ENCODE measurements at places on chromosomes 12 and 14. TPM values are rescaled to one million over a fixed set of nuclear protein-coding genes. Genes with fewer than 3 reads are reported as not detected.

The PPP2R5C gene
- 369 TPM for total RNA-seq

The DHH gene
- 0.25 TPM for total RNA-seq

The B4GALNT1 gene
- total RNA-seq: 0.80 TPM

The RERGL gene
- total RNA-seq: not detected

The OR10G2 gene
- not detected for total RNA-seq

The KCNH3 gene
- 5.4 TPM for total RNA-seq

The KLRK1 gene
- total RNA-seq: 355 TPM

The ERP27 gene
- total RNA-seq: 11.8 TPM

The KIF5A gene
- 1.4 TPM for total RNA-seq

DNA sequence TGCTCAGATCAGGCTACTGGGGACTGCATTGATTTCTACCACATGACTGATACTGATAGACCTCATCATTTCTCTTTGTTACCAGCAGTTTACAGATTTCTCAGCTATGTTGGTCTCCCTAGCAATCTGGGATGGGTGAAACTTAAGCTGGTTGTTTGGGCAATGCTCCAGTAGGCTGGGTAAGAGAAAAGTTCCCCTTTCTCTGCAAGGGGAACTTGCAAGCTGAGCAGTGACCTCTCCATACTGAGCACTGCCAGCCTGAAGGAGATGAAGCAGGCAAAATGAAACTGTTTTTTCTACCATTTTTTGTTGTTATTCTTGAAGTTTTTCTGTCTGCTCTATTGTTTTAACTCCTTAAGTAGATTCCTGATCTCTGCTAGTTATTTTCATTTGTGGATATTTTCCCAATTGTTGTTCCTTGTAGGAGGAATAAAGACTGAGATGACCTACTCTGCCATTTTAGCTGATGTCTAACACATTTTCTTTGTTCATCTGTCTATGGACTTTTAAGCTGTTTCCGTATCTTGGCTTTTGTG is 1.3 kb upstream of the OR4M1 start:
- H3K4me3 ChIP-seq: no peak overlapping the region
- H3K27me3 ChIP-seq: no peaks in the 10 kb centered on the region
- H3K36me3 ChIP-seq: no peaks in the 10 kb centered on the region
- no peak for DNase-seq
- no peaks in the 10 kb centered on the region for H3K4me1 ChIP-seq

DNA sequence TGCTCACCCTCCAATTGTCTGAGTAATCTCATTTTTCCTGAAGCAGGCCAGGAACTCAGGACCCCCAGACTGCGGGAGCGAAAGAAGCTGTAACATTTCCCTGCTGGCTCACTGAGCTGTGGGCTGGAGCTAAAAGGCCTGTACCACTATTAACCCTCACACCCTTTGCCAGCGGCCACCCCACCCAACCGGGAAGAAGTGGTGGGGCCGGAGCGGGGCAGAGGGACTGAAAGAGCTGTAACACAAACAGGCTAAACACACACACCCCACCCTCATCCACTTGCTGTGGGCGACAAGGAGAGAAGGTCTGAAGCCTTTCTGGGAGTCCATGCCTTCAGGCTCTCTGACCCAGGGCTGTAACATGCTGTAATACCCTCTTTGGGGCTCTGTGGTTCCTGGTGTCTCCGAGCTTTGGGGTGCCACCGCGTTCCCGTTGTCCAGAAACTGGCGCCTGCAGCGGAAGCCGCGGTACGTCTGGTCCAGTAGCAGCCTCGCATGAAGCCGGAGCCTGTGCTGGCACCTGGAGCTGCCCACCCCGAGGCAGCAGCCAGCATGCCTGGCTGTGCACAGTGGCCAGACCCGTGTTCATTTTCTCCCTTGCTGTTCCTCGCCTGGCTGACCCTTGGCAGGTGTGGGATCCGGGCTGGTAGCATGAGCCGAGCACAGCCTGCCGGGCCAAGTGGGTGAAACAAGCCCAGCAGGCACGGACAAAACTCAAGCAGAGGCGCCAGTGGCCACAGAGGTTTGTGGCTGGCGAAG is 345.5 kb upstream of the MGAT4C start:
- no peak overlapping the region for H3K4me3 ChIP-seq
- H3K36me3 ChIP-seq: no peaks in the 10 kb centered on the region
- H3K27ac ChIP-seq: no peak overlapping the region
- H3K27me3 ChIP-seq: no peaks in the 10 kb centered on the region

DNA sequence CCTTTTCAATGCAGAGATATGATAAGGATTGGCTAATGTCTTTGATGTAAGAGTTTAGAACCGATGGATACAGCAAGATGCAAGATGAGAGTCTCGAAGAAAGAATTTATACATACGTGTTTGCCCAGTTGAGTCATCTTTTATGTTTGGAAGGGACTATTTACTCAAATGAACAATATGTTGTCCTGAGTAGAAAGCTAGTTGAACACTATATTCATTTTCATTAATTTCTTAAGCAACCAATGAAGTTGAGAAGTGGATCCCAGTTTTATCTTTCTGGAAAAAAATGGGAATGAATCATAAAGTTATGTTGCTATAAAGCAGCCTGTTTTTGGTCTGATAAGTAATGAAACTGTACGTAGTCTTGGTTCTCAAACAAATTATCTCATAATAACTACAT is 1431.7 kb upstream of the FLRT2 start:
- no peaks in the 10 kb centered on the region for H3K4me1 ChIP-seq
- DNase-seq: no peak
- H3K4me3 ChIP-seq: no peak overlapping the region
- H3K27ac ChIP-seq: no peak overlapping the region

GRCh38 chr14:49879646-49880204 is 13.2 kb upstream of the ARF6 start:
- H3K27ac ChIP-seq: peak overlapping the region; percentile 46
- H3K4me1 ChIP-seq: peaks cover 15% of the 10 kb centered on the region
- H3K36me3 ChIP-seq: no peaks in the 10 kb centered on the region
- peak; percentile 44 for DNase-seq
- H3K4me3 ChIP-seq: no peak overlapping the region

GRCh38 chr14:36579573-36580140 is 2.8 kb downstream of the NKX2-8 start:
- peaks cover 57% of the 10 kb centered on the region for H3K27me3 ChIP-seq
- H3K27ac ChIP-seq: no peak overlapping the region
- H3K4me1 ChIP-seq: no peaks in the 10 kb centered on the region
- DNase-seq: no peak
- no peaks in the 10 kb centered on the region for H3K36me3 ChIP-seq

- H3K27me3 ChIP-seq: no peaks in the 10 kb centered on the region
- no peak overlapping the region for H3K4me3 ChIP-seq
- no peak overlapping the region for H3K27ac ChIP-seq
Measured at GRCh38 chr14:66979101-66979974, 209.9 kb upstream of the GARIN2 start.

- H3K27ac ChIP-seq: no peak overlapping the region
- no peak overlapping the region for H3K4me3 ChIP-seq
- no peak for DNase-seq
- no peaks in the 10 kb centered on the region for H3K27me3 ChIP-seq
- H3K4me1 ChIP-seq: no peaks in the 10 kb centered on the region
Measured at GRCh38 chr14:90290337-90291011, 34.1 kb downstream of the PSMC1 start.

GRCh38 chr12:106062693-106063092 is 76.1 kb downstream of the NUAK1 start:
- H3K27ac ChIP-seq: no peak overlapping the region
- H3K4me3 ChIP-seq: no peak overlapping the region
- H3K4me1 ChIP-seq: no peaks in the 10 kb centered on the region
- H3K36me3 ChIP-seq: no peaks in the 10 kb centered on the region

DNA sequence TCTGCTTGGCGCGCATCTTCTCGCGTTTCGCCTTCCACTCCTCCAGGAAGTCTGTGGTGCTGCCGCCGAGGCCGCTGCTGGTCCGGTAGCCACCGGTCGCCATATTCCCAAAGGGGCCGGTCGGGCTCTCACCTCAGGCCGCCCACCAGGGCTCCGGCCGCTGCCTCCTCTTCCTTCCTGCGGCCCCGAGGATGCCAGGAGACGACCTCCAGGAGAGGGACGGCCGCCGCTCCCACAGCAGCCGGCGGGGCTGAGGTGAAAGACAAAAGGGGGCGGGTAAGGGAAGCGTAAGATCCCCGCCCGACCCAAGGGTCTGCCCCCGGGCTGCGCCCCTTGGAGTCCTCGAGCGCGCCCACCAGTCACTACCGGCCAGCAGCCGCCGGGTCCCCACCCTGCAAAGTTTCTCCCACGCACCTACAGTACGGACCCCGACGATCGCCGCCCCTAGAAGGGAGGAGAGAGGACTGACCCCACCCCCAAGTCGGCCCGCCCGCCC is 574 bp downstream of the PAWR start:
- H3K4me1 ChIP-seq: peaks cover 11% of the 10 kb centered on the region
- peak overlapping the region; percentile 51 for H3K27ac ChIP-seq
- DNase-seq: peak; percentile 53
- H3K36me3 ChIP-seq: no peaks in the 10 kb centered on the region

GRCh38 chr14:95652690-95653089 is 33.5 kb upstream of the TCL1B start:
- H3K4me3 ChIP-seq: no peak overlapping the region
- peaks cover 9% of the 10 kb centered on the region for H3K27me3 ChIP-seq
- no peak for DNase-seq
- H3K36me3 ChIP-seq: no peaks in the 10 kb centered on the region
- no peak overlapping the region for H3K27ac ChIP-seq

- DNase-seq: no peak
- no peak overlapping the region for H3K27ac ChIP-seq
- H3K27me3 ChIP-seq: no peaks in the 10 kb centered on the region
- H3K36me3 ChIP-seq: peaks cover 3% of the 10 kb centered on the region
Measured at GRCh38 chr14:21999402-21999801, 325.8 kb upstream of the OR4E1 start.

- H3K36me3 ChIP-seq: no peaks in the 10 kb centered on the region
- DNase-seq: no peak
- H3K4me1 ChIP-seq: no peaks in the 10 kb centered on the region
- no peak overlapping the region for H3K4me3 ChIP-seq
- H3K27ac ChIP-seq: no peak overlapping the region
Measured at GRCh38 chr12:93015871-93016751, 87.0 kb upstream of the EEA1 start.

DNA sequence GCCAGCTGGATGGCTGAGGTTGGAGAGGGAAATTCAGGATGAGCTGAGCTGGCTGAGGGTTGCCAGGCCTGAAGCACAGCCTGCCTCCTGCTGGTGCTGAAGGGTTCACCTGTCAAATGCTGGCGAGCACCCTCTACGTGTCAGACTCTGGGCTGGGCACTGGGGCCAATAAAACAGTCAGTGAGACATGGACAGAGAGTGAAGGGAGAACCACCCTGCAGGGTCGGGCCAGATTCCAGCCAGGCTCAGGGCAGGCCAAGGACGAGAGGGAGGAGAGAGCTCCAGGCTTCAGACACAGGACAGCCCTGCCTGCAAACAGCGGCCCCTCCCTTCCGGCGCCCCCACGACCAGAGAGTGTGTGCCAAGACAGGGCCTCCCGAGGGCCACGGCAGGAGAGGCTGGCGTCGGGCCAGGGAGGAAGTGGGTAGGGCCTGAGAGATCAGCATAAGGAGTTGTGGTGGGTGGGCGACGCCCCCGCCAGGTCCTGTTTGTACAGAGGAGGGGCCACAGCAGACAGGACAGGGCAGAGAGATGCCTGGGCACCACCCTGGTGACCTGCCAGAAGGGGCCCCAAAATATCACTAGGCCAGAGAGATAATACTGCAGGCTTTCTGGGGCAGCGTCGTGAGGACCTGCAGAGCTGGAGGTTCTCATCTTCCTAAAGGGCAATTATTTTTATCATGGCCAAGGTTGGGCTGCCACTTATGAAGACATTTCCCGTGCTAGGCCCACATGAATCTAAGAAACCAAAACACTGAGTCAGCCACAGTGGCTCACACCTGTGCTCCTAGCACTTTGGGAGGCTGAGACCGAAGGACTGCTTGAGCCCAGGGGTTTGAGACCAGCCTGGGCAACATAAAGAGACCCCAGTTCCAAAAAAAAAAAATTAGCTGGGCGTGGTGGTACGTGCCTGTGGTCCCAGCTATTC is 73.1 kb upstream of the GPR68 start:
- peak overlapping the region; percentile 95 for H3K27ac ChIP-seq
- H3K4me3 ChIP-seq: peak overlapping the region; percentile 77
- H3K4me1 ChIP-seq: peaks cover 52% of the 10 kb centered on the region

- no peaks in the 10 kb centered on the region for H3K27me3 ChIP-seq
- H3K27ac ChIP-seq: no peak overlapping the region
- no peaks in the 10 kb centered on the region for H3K36me3 ChIP-seq
- DNase-seq: no peak
- no peak overlapping the region for H3K4me3 ChIP-seq
- H3K4me1 ChIP-seq: no peaks in the 10 kb centered on the region
Measured at GRCh38 chr14:75959031-75959430, 22.8 kb downstream of the TGFB3 start.

GRCh38 chr14:38143170-38143569 is 64.5 kb upstream of the SSTR1 start:
- no peak overlapping the region for H3K4me3 ChIP-seq
- H3K27me3 ChIP-seq: no peaks in the 10 kb centered on the region
- no peak for DNase-seq
- H3K27ac ChIP-seq: no peak overlapping the region
- H3K36me3 ChIP-seq: no peaks in the 10 kb centered on the region
- H3K4me1 ChIP-seq: peaks cover 3% of the 10 kb centered on the region

- no peak for DNase-seq
- H3K27ac ChIP-seq: no peak overlapping the region
- no peak overlapping the region for H3K4me3 ChIP-seq
- no peaks in the 10 kb centered on the region for H3K4me1 ChIP-seq
- H3K27me3 ChIP-seq: peaks cover 27% of the 10 kb centered on the region
- H3K36me3 ChIP-seq: no peaks in the 10 kb centered on the region
Measured at GRCh38 chr12:108133482-108133881, 4.4 kb downstream of the WSCD2 start.
